NCI-H460 (cell line): ENCODE measurements at places on chromosomes 4 and X.

DNA sequence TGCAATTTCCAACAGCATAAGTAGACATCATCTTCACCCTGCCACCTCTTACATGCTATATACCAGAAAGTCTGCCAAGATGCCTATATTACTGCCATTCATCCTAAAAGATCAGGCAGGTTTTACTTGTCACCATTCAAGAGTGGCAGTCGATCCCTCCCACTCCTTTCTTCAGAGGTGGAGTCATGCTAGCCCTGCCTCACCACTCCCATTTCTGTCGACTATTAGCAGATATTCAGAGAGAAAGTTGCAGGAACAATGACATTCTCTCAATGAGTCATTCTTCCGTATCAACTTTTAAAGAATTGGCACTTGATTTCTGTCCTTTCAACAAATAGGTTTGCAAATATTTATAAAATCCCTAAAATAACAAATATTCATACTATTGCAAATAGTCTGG lies 1060.1 kb downstream of the ADGRL3 start:
- DNase-seq, result no peak

DNA sequence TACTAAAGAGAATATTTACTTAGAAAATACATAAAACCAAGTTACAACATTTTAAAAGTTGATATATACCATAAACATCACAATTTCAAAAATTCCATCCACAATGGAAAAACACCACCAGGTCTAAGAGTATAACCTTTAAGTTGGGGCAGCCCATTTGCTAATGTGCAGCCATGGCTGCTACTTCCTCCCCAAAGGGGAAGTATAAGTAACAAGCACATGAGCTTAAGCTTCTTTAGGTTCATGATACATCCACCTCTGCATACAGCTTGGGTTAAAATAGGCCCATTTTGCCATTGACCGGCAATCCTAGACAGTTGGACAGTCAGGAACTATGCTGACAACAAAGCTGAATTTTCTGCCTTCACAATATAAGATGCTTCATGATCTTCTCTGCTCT lies 16.6 kb upstream of the GASK1B start:
- DNase-seq, result no peak

GRCh38 chrX:30714138-30714537 lies 60.9 kb downstream of the GK start:
- DNase-seq, result no peak

DNA sequence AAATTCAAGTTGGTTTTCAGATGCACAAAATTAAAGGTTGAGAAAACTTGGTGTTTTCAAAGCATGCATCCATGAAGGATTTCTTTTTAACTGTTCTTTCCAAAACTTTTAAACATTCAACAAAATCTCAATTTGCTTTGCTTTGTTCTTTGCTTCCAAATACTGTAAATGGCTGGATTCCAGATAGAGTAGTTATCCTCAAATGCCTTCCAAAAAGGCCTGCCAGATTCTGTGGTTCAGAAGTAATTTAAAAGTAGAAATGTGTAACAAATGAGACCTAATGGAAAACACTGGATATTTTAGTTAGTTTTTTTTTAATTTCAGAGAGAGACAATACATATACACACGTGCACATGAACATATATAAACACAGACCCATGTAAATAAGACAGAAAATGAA lies 97.3 kb downstream of the NR3C2 start:
- DNase-seq, result no peak

DNA sequence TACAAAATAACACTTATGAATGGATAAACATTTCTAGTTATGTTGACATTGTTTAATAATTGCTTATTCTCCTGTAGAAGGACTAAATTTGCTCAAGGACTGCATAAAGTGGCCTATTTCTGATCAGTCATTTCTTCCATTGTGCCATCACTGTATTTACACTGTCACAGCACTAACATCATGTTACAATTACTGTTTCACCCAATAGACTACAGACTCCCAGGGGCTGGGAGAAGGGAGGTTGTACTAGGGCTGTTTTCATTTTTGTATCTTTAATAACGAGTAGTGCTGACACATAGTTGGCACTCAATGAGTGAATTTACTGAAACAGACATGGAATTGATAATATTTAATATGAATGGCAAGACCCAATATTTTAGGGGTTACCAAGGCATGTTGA lies 139.5 kb downstream of the SLC10A7 start:
- DNase-seq, result no peak

- DNase-seq, result no peak
These were observed 34.2 kb downstream of the MMRN1 start for GRCh38 chr4:89928838-89929237.

- DNase-seq, result no peak
These were observed 393.4 kb downstream of the PABPC4L start for GRCh38 chr4:133808151-133808550.

DNA sequence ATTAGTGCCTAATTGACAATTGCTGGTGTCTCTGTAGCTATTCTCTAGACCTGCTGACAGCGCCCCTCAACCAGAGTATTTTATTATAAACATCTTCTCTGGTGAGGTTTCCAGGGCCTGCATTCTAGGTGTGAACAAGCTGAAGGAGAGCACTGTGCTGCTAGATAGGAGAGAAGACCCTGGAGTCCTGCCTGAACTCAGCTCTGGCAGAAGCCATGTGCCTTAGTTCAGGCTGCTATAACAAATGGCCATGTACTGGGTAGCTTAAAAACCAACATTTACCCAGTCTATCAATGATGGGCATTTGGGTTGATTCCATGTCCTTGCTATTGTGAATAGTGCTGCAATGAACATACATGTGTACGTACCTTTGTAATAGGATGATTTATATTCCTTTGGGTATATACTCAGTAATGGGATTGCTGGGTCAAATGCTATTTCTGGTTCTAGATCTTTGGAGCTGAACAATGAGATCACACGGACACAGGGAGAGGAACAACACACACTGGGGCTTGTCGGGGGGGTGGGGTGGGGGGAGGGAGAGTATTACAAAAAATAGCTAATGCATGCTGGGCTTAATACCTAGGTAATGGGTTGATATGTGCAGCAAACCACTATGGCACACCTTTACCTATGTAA lies 185.5 kb upstream of the CPEB2 start:
- no peak for DNase-seq
